ENCODE measurements at places on chromosomes 2 and 18. TPM values are rescaled to one million over a fixed set of nuclear protein-coding genes. Genes with fewer than 3 reads are reported as not detected.

Gene ITGB6
- 18.1 TPM for polyA plus RNA-seq

Gene TDRD15
- not detected for polyA plus RNA-seq

Gene SKOR2
- polyA plus RNA-seq, result not detected

Gene SERPINB3
- not detected for polyA plus RNA-seq

Gene SLC9A2
- 8.9 TPM for polyA plus RNA-seq

Gene TMEFF2
- 8.3 TPM for polyA plus RNA-seq

Gene FOXI3
- polyA plus RNA-seq, result 0.17 TPM

Gene CYP1B1
- 107 TPM for polyA plus RNA-seq

DNA sequence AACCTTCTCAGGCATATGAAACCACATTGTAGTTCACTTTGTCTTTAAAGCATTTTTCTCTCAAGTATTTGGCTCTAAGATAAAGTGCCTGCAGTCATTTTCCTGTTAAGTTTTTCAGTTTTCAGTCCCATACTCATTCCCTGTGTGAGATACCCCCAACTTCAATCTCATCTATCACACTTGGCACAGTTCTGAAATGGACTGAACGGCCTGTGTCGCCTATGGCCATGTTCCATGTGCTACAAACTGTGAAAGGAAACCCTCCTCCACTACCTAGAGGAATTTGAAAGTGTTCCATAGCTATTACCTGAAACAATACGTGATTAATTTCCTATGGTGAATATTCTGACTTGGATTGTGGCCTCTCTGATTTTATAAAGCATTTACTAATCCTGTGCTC lies 319.1 kb downstream of the CTNNA2 start:
- no peak for DNase-seq
